ENCODE measurements at places on chromosomes 4 and X.

- no peak for DNase-seq
Measured at GRCh38 chr4:7206385-7206784, 14.0 kb downstream of the SORCS2 start.

DNA sequence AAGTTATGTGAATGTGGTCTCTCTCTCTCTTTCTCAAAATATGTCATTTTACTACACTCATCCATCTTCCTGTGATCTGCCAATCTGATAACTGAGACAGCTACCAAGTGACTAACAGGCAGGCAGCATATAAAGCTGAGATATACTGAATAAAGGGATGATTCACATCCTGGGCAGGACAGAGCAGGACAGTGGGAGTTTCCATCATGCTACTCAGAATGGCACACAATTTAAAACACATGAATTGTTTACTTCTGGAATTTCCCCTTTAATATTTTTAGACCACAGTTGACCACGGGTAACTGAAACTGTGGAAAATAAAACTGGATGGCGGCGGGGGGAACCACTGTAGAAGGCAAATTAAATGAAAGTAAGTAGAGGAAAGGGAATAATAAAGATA is 58.6 kb upstream of the DCTD start:
- peak; percentile 48 for DNase-seq

- no peak for DNase-seq
Measured at GRCh38 chr4:108833046-108833445, 70.2 kb upstream of the ETNPPL start.

DNA sequence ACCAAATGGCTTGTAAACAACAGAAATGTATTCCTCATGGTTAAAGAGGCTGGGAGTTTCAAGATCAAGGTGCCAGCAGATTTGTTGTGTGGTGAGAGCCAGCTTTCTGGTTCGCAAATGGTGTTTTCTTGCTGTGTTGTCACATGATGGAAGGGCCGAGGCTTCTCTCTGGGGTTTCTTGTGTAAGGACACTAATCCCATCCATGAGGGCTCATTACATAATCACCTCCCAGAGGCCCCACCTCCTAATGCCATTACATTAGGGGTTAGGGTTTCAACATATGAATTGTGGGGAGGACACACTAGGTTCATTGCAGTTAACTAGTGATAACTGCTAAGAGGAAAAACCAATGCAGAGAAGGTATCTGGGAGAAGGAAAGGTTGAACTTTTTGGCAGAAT is 103.5 kb upstream of the ENPEP start:
- DNase-seq = no peak

DNA sequence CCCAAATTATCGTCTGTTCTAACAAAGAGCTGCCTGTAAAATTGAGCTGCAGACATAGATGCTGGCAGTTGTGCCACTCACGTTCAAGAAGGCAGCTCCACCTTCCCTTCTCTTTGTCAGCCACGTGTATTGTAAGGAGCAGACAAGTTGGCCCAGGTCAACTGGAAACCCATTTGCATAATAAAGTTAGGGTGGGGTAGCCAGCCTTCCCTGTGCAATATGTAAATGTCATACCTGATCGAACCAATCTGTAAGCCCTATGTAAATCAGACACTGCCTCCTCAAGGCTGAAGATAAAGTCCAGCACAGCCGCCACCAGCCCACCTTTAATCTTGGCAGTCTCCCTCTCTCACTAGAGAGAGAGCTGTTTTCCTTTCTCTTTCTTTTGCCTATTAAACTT is 117.2 kb downstream of the TMEM144 start:
- no peak for DNase-seq

DNA sequence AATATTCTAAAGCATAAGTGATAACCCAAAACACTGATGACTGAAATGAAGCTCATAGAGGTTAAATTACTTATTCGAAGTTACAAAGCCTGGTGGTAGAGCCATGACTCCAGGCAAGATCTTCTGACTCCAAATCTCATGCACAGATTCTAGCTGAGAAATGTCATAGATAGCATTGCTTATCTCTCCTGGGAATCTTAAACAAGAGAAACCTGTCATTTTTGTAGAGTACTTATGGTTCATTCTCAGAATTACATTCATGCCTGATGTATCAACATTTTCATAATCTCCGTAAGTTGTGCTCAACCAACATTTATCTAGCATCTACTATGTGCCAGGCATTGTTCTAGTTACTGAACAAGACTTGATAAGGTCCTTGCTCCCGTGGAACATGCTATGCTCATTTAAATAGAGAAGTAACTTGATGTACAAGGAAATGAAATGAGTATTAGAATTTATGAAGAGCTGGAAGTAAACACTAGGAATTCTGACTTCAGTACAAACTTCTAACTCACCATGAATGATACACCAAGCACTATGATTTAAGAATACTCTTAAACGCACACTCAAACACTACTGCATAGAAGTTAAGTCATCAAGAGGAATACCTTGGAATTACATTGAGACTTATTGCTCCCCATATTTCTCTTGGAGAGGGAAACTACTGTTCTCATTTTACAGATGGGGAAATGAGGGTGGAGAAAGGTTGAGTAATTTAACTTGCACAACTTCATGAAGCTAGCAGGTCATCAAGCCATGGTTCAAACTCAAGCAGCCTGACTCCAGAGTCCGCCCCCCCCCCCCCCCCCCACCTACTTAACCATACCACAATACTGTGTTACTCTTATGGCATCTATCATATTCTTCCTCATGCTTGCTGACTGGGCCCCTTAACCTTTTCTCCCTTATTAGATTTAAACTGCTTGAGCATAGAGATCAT is 45.4 kb downstream of the MBNL3 start:
- DNase-seq = no peak

DNA sequence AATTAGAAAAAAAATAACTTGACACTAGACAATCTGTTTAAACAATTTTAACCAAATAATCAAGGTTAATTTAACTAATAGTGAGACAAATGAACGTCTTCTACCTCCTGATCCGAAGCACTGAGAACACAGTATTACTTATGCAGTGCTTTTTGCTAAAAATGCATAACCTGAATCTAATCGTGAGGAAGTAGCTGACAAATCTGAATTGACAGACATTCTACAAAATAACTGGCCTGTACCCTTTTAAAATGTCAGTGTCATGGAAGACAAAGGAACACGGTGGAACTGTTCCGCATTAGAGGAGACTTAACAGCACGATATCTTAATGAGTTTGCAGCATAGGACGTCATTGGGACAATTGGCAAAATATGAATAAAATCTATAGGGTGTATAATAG is 631.2 kb upstream of the ZFP42 start:
- no peak for DNase-seq
